ENCODE measurements at places on chromosomes 6 and 20.
A peak's percentile ranks its signal among the peaks of the same experiment; 100 is the strongest.

GRCh38 chr6:134034478-134034877 lies 17.9 kb downstream of the SLC2A12 start:
- no peak for DNase-seq

DNA sequence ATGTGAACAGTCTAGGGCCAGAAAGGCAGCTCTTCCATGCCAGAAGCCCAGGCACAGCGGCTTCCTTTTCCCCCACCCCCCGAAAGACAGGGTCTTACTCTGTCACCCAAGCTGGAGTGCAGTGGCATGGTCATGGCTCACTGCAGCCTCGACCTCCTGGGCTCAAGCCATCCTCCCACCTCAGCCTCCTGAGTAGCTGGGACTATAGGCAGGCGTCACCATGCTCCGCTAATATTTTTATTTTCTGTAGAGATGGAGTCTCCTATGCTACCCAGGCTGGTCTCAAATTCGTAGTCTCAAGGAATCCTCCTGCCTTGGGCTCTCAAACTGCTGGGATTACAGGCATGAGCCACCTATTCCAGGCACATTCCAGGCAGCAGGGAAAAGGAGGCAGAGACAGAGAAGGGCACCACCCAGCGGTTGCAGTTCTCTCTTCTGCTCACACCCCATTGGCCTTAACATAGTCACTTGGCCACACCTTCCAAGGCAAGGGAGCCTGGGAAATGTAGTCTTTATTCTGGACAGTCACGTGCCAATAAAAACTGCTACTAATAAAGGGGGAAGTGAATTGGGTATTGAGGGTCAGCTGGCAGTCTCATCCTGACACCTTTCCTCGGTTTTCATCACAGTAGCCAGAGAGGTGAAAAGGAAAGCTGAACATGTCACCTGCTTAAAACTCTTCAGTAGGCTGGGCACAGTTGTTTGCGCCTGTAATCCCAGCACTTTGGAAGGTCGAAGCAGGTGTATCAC lies 205.9 kb downstream of the ZMYND8 start:
- peak; percentile 87 for DNase-seq

DNA sequence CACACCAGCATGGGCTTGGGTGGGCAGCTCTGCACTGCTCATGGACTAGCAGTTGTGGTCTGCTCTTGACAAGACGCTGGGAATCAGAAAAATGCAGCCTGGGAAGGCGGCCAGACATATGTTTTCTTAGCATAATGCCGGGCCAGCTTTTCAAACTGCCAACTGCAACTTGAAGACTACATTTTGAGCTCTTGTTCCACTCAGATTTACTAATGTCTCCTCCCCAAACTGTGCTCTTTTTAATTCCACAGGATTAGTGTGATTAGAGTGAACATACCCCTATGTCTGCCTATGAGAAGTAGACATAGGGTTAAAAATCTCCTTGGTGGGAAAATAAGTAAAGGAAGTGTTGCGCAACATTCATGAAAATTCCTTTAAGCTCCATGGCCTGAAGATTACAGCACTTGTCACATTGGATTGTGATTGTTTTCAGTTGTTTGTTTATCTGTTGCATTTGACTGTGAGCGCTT lies 5.3 kb upstream of the FNDC1 start:
- DNase-seq: peak; percentile 85

DNA sequence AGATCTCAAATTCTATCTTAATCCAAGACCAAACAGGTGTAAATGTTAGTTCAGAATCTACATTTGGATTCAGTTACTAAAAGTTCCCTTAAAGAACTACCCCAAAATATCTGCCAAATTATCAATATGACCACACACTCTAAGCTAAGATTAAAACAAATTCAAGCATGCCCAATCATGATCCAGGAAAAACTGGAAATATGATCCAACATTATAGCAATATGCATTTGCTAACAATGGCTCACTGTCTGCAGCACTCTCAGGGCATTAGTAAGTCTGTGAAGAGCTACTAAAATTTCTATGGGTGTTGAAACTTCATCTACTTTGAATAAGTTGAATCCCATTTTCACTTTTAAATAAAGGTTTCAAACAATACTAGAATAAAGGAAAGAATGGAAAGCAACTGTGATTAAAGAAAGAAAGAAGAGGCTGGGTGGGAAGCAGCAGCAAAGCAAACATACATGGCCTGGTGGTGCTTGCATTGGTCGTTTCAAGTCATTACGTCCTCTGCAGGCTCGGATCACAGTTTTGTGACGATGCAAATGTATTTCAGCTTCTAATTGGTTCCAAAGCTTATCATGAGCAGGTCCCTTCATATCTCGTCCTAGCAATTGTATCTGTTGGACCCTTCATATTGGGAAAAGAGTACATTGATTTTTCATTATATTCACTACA lies 29.2 kb downstream of the GOPC start:
- no peak for DNase-seq

DNA sequence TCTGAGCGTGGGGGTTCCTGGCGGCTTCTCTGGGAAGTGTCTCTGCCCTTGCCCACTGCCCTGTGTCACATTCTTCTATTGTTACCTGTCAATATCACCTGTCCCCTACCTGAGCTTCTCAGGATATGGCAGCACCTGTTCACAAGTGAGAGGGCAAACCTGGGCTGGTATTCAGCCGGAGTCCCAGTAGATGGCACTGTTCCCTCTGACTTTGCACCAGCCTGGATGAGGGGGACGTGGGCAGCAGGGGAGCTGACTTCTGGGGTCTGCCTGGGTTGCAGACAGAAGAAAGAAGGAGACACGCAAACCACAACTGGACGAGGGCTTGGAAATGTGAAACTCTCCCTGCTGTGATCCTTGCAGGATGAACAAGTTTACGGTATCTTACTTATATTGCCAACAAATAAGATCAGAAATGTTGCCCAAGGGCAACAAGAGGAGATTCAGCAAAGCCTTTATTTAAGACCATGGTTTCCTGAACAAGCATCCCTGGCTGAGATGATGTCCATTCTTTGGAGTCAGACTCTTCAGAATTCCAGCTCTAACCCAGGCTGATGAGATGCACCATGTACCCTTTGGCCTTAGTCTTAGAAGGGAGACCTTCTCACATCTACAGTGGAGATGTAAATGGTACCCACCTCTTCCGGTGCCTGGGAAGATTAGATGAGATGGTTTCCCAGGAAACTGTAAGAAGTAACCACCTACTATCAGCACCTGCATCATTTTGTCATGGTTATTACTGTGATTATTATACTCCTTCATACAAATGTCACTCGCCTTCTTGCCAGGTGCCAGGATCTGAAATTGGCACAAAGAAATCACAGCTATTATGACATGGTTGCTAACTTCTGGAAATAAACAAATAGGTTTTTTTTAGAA lies 400.0 kb upstream of the CDH4 start:
- peak; percentile 1 for DNase-seq

GRCh38 chr6:157244780-157245179 lies 78.5 kb downstream of the TMEM242 start:
- no peak for DNase-seq

DNA sequence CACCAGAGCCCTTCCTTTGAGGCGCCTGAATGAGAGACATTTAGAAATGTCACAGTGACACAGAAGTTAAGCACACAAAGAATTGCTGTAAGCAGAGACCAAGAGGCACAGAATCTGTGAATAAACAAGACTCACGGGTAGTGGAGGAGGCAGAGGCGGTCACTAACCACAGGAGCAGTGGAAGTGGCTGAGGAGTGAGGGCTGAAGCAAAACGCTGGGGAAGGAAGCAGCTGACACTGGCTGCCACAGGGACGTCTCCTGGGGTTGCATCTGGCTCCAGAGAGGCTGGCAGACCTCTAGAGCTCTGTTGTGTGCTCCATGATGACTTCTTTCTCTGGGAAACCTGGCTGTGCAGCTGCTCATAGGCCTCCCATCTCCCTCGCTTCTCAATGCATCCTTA lies 65.0 kb upstream of the SLC2A12 start:
- DNase-seq: peak; percentile 38

DNA sequence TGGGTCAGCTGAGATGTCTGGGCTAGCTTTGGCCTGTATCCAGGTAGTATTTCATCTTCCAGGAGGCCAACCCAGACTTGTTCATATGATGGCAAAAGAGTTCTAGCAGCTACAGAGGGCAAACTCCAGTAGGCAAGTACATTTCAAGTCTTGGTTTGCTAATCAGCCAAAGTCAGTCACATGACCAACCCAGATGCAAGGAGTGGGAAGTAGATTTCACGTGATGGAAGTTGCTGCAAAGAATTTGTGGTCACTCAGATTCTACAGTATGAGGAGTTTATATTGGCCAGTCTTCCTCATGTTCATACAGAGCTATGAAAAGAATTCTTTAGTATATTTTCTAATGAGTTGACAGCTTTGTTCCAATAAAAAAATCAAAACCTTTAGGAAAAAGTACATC lies 101.8 kb downstream of the PHACTR1 start:
- DNase-seq: peak; percentile 1

GRCh38 chr20:12093057-12093796 lies 175.5 kb downstream of the BTBD3 start:
- DNase-seq: no peak

DNA sequence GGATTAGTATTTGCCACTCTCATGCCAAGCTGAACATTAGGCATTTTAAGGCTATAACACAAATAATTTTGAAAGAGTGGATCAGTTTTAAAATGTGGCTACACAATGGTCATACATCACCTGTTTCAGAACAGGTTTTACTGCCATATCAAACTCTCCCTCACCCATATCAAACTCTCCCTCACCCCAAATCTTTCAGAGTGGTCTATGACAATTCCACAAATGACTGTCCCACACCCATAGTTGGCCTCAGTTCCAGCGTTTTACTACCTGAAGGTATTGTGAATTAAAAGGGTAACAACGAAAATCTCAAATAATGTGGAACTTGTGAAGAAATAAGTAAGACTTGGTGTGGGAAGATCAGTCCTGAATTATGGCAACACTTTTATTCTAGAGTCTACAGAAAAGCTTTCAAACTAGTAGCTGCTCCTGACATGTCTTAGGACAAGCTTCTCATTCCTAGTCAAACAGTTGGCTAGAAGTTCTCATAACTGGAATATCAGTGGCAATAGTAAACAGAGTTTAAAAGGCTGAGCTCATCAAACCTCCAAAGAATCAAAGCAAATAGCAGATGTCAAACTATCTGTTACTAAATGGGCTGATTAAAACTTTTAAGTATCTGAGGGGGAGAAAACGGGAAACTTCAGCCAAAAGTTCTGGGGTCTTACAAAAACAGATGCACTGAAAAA lies 52.4 kb downstream of the MAP3K7 start:
- no peak for DNase-seq

DNA sequence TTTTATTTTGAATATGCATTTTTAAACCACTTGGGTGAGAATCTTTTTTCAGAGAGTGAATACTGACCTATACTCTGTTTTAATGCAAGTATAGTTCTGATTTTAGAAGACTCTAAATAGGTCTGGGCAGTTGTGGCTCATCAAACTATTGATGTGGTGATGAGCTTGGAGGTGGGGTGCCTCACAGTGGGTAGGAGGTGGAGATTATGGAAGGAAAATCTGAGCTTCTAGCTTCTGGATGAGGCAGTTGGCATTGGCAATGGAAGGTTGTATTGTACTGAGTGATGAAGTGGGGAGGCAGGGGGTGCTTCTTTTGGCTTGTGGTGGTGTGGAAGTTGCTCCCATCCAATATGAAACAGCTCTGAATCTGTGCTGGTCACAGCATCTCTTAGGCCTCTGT lies 52.7 kb downstream of the VAPB start:
- no peak for DNase-seq

- DNase-seq: no peak
These were observed 195.2 kb upstream of the CDH4 start for GRCh38 chr20:61056627-61057442.

- DNase-seq: no peak
These were observed 135.5 kb upstream of the SUPT3H start for GRCh38 chr6:45513213-45513618.

- DNase-seq: no peak
These were observed 138.4 kb upstream of the RNF24 start for GRCh38 chr20:4153661-4154238.

DNA sequence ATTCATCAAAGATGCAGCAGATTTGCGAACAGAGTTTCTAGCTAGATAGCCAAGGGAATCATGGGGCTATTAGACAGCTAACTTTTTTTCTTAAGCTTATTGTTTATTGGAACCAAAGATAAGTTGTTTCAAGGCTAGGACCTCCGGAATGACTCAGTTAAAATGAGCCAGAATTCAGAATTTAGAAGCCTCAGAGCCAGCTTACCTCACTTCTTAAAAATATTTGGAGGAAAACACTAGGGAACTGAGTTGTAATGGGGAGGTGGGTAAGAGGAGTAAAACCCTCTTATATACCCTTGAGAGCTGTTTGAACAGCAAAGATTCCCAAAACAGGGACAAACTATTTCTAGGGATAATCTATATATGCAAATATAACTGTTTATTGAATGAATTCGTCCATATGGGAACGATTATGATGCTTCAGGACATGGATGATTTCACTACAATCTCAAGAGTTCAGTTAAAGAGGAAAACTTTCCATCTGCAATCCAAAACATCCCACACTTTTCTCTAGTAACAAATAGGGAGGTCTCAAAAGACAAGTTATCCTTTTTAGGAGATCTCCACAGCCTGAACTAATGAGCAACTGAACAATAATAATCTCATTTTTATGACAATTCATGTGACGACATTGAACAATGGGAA lies 12.6 kb upstream of the CARMIL1 start:
- DNase-seq: no peak

- DNase-seq: no peak
These were observed 4.2 kb downstream of the SCAND1 start for GRCh38 chr20:35950093-35950492.

DNA sequence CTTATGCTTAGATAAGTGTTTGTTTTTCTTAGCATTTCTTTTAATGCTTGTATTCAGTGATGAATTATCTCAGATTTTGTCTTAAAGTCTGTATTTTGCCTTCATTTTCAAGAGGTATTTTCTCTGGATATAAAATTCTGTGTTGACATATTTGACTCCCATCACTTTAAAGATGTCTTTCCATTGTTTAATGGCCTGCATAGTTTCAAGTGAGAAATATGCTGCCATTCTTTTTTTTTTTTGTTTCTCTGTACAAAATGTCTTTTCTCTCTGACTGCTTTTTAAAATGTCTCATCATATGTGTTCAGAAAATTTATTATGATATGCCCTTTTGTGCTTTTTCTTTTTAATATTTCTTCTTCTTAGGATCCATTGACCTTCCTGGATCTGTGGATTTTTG lies 578.0 kb upstream of the NOX3 start:
- DNase-seq: no peak

- no peak for DNase-seq
These were observed 9.3 kb downstream of the CDS2 start for GRCh38 chr20:5136096-5136495.

DNA sequence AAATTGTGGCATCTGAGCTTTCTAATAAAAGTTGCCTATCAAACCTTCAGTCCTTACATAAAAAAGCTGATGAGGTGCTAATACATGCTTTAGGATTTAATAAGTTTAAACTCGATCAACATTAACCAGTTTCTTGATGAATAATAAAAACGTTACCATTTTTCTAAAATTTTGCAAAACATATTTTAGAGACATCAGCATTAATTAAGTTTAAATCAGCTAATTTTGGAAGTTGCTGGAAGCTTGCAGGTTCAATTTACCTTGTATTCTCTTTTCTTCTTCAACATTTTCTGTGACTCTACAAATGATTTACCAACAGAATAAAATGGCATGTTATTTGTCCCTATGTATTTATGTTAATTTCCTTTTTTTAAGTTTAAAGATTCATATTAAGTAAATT lies 365.3 kb upstream of the OPRM1 start:
- DNase-seq: no peak

GRCh38 chr20:57030611-57031600 lies 235.5 kb downstream of the BMP7 start:
- peak; percentile 85 for DNase-seq
